Lung microvascular endothelial cell (primary cell): ENCODE measurements at places on chromosomes 16 and 17.
A peak's percentile ranks its signal among the peaks of the same experiment; 100 is the strongest.

- DNase-seq, result peak; percentile 67
Measured at GRCh38 chr16:31471875-31472708, at the start of gene TGFB1I1. TGFB1I1 (plus strand) TSS chr16:31472152; CDS start chr16:31472189, 37 bp downstream.

DNA sequence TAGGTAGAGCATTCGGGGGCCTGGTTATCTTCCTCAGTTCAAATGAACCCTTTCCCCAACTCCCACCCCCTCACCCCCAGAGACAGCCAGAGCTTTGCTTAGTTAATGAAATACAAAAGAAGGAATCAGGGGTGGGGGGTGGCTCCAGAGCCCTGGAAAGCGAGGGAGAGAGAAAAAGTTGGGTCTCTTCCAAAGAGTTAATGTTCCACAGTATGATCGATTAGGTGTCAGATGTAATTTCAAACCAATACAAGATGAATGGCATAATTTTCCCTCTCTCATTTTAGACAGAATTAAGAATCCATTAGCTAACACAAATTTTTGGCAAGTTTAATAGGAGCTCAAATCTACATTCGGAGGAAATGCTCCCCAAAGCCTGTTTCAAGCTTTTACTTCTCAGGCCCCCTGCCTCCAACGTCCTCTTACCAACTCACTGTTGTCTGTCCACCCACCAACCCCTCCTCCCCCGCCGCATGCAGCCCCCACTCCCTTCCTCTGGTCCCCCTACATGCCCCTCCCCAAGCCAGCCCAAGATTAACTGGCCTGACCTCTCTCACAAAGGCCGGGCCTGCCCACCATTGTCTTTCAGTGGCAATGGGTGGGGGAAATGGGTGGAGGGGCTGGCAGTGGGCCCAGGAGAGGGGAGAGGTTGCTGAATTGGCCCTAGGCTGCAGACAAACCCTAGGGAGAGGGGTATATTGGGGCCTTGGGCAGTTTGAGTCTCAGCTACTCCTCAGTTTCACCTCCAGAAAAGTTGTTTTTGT lies 28.2 kb downstream of the NEUROD2 start:
- peak; percentile 42 for DNase-seq

DNA sequence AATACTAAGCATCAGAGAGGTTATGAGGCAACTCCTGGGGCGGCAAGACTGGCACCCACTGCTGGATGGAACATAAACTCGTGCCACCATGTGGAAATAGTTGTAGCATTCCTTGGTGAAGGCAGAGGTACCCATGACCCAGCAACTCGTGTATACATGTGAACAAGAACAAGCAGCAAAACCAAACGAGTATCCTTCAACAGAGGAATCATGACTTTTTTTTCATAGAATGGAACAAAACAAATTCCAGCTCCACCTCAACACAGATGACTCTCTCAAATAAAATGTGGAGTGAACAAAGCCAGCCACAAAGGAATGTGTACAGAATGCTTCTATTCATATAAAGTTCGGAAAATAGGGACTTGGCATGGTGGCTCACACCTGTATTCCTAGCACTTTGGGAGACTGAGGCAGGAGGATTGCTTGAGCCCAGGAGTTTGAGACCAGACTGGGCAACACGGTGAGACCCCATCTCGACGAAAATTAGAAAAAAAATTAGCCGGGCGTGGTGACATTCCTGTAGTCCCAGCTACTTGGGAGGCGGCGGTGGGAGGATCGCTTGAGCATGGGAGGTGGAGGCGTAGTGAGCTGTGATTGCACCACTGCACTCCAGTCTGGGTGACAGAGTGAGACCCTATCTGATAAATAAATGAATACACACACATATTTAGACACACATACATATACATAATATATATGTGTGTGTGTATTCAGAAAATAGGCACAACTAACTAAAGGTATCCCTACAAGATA lies 35.3 kb downstream of the B9D1 start:
- DNase-seq, result no peak

- DNase-seq, result peak; percentile 57
Measured at GRCh38 chr17:39231591-39232551, 6.1 kb upstream of the STAC2 start.

DNA sequence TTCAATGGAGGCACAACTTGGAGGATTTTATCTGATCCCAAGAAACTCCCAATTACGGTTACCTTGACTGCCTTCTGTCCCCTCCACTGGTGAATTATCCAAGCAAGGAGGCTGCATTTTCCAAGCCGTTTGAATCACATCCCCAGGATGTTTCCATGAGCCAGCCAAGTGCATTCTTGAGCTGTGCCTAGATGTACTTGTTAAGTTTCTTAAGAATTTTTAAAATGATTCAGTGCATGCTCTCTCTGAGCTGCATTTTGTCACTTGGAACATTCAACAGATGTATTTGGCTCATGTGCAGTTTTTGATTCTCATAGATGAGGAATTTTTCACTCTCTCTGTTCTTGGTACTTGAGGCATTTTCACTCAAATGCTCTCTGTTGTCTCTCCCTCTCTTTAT lies 202.6 kb upstream of the MYOCD start:
- no peak for DNase-seq

- DNase-seq, result no peak
Measured at GRCh38 chr17:69540356-69540755, 125.9 kb downstream of the MAP2K6 start.

DNA sequence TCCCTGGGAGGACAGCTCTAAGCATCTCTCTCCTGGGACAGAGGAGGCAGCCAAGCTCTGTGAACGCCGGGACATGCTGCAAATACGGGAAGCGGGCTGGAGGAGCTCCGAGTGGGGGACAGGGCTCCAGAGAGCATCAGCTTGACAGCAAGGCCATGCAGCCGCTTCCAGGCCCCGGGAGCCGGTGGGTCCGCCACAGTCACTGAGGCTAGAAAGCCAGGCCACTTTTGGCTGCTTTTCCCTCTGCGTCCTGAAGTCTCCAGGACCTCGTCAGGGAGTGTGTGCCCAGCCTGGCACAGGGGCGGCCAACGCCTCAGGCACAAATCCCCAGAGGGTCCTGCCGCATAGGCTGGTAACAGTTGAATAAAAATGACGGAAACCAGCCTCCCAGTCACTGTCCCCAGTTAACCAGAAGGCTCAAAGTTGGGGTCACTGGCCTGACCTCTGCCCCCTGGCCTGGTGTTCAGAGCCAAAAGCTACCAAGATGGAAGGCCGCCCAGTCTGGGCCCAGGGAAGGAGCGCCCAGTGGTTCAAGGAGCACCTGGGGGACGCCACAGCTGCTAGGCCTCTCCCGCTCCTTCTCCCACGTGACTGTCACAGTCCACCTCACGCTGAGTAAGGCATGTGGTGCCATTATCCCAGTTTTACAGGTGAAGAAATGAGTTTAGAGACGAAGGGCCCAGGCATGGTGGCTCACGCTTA lies 3.2 kb upstream of the TRIM65 start:
- no peak for DNase-seq

DNA sequence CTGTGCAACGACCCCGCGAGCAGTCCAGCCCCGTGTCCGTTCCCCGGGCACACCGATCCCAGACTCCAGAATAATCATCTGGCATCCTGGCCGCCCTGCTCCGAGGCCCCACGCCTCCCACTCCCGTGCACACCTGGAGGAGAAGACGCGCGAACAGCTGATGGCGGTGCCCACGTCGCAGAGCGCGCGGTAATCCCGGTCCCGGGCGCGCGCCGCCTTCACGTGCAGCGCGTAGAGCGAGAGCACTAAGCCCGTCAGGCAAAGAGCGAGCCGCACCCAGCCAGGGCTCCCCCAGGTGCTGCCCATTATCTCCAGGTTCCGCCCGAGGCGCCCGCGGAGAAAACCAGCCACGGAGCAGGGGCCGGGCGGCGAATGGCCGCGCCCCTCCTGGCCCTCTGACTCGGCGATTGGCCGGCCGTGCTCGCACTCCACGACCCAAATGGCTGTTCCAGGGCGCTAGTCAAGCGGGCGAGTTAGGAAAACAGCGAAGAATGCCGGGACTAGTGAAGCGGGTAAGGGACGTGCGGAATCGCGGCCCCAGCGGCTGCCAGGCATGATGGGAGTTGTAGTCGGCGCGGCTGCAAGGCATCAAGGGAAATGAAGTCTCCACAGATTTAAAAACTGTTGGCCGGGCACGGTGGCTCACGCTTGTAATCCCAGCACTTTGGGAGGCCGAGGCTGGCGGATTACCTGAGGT lies at the start of gene VKORC1:
Gene VKORC1 (minus strand): TSS at position 374 of the 697 bp plus-strand sequence. CDS start 68 bp downstream, at position 306.
- peak; percentile 98 for DNase-seq

- peak; percentile 97 for DNase-seq
Measured at GRCh38 chr16:67857547-67858233, 10.2 kb upstream of the CENPT start.

DNA sequence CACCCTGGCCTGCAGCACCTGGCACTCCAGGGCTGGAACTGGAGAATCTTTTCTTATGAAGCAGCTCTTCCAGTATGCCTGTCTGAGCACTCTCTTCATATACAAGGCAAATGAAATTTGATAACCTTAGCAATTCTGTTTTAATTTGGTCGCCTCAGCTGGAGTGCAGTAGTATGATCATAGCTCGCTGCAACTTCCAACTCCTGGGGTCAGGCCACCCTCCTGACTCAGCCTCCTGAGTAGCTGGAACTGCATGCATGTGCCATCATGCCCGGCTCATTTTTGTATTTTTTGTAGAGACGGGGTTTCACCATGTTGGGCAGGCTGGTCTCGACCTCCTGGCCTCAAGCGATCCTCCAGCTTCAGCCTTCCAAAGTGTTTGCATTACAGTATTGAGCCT lies 140.8 kb upstream of the CHMP6 start:
- no peak for DNase-seq

GRCh38 chr17:7673239-7673638 lies 14.1 kb downstream of the TP53 start:
- DNase-seq, result no peak

DNA sequence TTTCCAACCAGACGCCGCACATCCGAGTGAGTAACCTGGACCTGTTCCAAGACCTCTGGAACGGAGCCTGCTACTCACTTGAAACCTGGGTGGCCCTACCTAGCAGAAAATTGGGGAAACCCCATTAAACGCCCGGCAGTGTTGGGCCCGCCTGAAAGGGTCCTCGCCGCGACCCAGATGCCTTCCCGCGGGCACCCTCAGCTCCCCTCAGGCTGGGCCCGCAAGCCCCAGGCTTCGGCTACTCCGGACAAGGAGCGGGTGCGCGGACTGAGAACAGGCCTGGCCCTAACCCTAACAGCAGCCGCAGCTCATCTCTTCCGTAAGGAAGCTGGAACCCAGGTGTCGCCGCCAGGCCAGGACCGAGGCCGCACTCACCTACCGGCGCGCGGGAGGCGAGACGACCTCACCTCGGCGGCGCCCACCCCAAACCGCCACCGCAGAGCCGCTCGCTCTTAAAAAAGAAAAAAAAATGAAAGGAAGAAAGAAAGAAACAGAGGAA lies 344 bp downstream of the PSME3IP1 start:
- peak; percentile 75 for DNase-seq

DNA sequence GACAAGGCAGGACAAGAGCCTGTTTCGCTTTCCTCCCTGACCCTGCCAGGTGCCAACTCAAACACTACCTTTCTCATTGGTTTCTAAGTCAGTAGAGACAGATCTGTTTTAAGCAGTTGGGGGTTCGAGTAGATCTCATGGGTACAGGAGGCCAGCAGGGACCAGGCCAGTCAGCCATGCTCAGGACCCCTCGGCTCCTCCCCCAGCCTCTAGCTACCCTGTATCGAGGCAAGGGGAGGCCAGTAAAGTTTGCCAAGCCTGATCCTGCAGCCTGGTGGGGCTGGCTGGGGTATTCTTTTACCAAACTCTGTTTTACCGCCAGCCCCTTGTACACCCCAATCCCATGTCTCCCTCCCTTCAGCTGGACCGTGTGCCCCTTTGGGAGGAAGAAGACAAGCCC lies 26.6 kb downstream of the OR1D5 start:
- no peak for DNase-seq

GRCh38 chr17:75487351-75488070 lies 27.8 kb downstream of the CASKIN2 start:
- peak; percentile 48 for DNase-seq

DNA sequence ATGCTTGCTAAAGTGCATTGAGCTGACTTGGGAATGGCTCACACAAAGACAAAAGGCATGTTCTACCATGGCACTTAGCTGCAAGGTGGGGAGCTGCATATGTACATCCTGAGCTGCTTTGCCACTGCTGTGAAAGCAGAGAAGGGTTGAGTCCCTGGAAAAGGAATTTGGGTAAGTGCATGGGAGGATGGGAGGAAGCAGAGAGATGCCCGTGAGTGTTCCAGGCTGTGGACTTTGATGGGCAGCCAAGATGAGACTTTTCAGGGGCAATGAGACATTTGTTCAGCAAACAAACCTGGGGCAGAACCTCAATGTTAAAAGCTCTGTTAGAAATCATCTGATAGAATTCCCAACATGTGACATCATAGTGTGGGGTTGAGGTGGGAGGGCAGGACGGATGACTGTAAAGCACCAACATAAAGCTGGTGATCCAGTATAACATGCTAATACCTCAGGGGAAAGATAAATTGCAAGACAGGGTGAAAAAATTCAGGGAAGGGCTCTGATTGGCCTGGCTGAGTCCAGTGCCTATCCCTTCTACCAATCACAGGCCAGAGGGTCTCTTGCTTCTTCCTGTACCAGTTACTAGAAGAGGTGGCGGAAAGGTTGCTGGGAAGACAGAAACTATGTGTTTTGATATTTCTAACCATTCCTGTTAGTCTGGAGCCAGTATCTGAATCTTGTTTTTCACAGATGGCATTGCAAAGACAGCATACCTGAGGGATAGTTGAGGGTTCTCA lies 163.2 kb downstream of the UTP18 start:
- no peak for DNase-seq
